ENCODE measurements at places on chromosomes 1 and 21. TPM values are rescaled to one million over a fixed set of nuclear protein-coding genes. Genes with fewer than 3 reads are reported as not detected.

DNA sequence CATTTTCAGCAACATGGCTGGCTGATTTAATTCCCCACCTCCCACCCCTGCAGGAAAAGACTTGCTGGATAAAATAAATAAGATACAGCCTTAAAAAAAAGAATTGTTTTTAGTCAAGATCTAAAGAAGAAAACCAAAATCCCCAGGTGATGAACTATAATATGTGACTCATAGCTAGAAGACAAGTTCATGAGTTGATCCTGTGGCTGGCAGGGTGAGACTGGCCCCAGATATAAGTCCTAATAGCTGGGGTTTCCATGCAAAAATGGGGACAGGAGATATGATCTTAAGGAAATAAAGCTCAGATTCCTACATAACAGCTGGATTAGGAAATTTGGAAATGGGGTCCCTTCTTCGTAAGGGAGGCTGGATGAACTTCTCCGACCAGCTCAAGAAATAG, 21.9 kb upstream of the RGSL1 start:
- DNase-seq = no peak

SLC1A7 gene
- total RNA-seq = not detected

NPHS2 gene
- not detected for total RNA-seq

DNA sequence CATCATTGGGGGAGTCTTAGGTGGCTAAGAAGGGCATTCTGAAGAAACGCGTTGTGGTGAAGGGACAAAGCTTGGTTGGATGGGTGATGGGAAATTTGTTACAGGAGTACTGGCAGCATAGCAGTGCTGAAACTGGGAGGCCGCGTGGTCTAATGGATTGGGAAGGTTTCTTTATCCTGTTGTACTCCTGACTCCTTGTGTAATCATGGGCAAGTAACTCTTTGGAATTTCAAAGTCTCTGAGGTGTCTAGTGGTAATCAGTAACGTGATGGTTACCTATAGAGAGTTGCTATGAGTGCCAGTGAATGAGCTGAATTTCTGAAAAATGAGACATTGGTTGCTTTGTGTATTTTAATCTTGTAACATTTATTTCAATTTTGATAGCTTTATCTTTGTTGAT, 18.5 kb downstream of the DONSON start:
- no peak for DNase-seq
